ENCODE measurements at places on chromosomes 11 and 22.
A peak's percentile ranks its signal among the peaks of the same experiment; 100 is the strongest.

DNA sequence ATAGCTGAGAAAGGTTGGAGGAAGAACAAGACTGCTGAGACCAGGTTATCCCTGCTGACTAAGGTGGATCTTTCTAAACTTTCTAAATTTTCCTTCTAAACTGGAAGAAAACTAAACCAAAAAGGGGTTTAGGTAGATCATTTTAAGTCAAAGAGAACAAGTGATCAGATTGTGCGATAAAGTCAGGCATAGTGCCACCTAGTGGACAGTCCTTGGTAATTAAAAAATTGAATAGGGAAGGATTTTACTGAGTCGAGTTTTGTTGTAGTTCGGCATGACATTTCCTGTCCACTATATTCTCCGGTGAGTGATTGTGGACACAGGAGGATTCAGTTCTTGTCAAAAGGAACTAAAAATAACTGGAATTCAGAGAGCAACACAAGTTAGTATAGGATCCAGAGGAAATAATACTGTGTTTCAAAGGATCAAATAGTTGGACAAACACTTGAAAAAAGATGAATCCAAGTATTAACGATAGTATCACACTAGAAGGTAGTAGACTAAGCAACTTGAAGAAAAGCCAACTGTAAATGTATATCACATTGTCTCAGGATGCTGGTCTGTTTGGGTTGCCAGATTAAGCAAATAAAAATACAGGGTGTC is 1236.4 kb downstream of the FAM181B start:
- DNase-seq, result peak; percentile 12

DNA sequence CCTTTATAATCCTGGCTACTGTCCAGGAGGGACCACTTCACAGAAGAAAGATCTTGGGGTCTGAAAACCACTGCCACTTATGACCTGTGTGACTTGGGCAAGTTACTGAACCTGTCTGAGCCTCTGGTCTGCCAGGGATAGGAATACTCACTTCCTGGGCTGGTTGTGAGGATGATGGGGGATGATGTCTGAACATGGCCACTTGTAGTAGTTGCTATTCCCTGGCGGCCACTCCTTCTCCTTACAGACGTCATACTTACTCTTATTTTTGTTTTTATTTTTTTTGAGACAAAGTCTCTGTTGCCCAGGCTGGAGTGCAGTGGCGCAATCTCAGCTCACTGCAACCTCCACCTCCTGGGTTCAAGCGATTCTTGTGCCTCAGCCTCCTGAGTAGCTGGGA is 26.1 kb downstream of the CD82 start:
- DNase-seq, result no peak

GRCh38 chr11:73995247-73995646 is 12.6 kb upstream of the UCP2 start:
- peak; percentile 85 for DNase-seq

DNA sequence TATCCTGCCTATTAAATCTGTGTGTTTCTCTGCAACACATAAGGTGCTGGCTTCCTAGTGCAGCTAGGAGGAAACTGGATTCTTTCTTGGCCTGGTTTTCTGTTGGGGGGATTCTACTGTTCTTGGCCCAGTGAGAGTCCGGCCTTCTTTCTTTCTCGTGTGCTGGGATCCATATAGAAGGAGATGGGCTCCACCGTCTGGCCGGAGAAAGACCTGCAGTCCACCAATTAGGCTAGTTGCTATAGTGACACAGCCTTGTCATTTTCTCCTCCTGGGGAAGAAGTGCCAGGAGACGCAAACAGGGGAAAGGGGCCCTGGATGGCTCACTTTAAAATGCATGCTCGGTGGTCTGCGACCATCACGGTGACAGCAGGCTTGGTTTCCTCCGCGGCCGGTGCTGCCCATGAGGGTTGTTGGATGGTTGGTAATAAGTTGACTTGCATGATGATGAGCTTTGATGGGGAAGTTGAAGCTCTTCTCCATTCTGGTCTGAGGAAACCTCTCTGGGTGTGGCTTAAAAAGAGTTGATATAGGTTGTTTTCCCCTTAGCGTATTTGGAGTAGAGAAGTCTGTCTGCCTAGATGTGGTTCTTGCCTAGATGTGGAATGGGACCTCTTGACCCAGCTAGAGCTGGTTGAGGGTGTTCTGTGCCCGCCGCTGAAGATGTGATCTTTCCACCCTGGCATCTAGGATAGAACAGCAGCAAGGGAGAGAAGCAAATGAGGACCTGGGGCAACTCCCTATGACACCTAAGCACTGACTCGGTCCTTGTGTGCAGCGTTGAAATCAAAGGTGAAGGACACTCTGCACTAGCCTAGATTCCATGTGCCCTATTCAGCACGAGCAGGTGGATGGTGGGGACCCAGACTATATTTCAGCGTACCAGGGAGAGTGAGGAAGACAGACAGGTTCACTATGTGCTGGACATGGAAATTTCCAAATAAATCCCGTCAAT is 1335.0 kb downstream of the BRD1 start:
- peak; percentile 2 for DNase-seq

GRCh38 chr11:10659339-10660216 is 34.0 kb downstream of the IRAG1 start:
- DNase-seq, result no peak

DNA sequence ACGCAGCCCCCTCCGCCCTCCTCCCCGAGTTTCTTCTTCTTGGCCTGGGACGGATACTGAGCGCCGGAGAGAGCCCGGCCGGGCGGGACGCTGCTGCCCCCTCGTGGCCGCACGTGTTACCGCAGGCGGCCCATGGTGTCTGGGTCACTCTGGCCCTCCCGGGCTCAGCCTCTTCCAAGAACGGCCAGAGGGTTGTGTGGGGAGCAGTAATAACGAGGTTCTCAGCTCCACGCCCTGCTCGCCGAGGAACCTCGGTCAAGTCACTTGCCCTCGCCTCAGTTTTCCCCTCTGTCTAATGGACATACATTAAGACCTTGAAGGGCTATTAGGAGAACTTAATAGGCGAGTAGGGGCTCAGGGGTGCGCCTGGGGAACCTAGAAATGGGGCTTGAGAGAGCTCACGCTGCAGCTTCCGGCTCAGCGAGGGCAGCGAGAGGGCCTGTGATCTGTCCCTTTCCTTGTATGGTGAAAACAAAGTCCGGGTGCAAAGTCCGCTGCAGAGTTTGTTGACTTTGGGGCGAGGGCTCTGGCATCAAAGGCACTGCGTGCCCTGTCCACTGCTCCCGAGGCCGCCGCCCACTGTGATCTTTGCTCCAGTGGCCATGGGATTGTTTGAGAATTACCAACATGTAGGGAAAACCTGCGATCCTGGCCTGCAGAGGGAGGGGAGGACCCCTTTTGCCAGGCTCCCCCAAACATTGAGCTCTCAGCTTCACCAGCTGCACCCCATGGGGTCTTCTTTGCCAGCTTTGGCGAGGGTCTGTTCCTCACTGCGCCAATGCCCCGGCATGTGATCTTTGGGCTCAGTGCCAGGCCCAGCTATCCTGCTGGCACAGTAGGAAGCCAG is 14.4 kb upstream of the LRP5 start:
- DNase-seq, result peak; percentile 70

GRCh38 chr22:38789606-38790005 is 4.3 kb downstream of the DNAL4 start:
- DNase-seq, result no peak

All from CD4-positive, alpha-beta T cell treated with Interleukin-15 for 4 hours (primary cell).